H9 (cell line): ENCODE measurements at places on chromosomes 5 and 9. TPM values are rescaled to one million over a fixed set of nuclear protein-coding genes. Genes with fewer than 3 reads are reported as not detected.

FOXD1 gene
- total RNA-seq, result 0.20 and 0.31 TPM in 2 replicates

DNA sequence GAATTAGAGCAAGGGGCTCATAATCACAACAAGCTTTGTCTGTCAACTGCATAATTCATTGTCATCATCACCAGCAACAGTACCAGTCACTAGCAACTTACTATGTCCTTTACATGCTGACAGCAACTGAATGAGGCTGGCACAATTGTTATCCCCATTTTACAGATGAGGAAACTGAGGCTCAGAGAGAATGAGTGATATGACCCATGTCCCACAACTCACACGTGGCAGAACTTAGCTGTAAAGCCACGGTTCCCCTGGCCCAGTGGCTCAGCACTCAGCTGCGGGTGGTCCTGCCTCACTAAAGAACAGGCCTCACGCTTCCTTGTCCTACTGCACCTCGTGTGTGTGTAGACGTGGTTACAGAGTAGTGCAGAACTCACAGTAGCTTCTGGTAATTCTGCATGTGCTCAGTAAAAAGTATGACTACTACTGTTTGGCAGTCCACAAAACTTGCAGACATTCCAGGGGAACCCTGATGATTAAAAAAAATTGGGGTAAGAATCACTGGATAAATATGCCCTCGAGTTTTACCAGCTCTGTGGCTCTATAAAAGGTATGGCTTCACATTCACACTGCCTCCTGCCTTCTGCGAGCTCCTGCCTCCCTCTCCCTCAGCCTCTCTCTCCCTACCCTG is 30.2 kb downstream of the AFAP1L1 start:
- no peak overlapping the region for H3K4me3 ChIP-seq
- H3K27ac ChIP-seq, result no peak overlapping the region
- H3K27me3 ChIP-seq, result no peaks in the 10 kb centered on the region
- no peaks in the 10 kb centered on the region for H3K36me3 ChIP-seq

DNA sequence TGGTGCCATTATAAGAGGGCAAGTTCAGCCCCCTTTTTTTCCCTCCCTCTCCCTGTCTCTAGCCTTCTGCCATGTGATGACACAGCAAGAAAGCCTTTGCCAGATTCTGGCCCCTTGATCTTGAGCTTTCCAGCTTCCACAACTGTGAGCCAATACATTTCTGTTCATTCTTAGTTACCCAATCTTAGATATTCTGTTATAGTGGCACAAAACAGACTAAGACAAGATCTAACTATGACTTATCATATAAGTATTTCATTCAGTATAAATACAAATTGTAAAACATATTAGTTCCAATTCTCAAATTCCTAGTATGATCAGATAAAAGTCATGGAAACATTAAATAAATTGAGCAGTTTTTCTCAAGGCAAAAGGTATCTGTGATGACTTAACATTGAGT is 276.3 kb downstream of the COX7C start:
- no peaks in the 10 kb centered on the region for H3K4me1 ChIP-seq
- no peaks in the 10 kb centered on the region for H3K36me3 ChIP-seq

CCDC127 gene
- total RNA-seq, result 9.0 and 9.4 TPM in 2 replicates

- H3K27ac ChIP-seq, result no peak overlapping the region
- no peaks in the 10 kb centered on the region for H3K4me1 ChIP-seq
- H3K4me3 ChIP-seq, result no peak overlapping the region
- no peaks in the 10 kb centered on the region for H3K27me3 ChIP-seq
- DNase-seq, result no peak
Measured at GRCh38 chr5:128913551-128913950, 51.7 kb upstream of the SLC27A6 start.
